ENCODE measurements at places on chromosomes 5 and 9. TPM values are rescaled to one million over a fixed set of nuclear protein-coding genes. Genes with fewer than 3 reads are reported as not detected.

GRCh38 chr5:72539726-72540125 lies 32.5 kb upstream of the ZNF366 start:
- no peak for DNase-seq

DNA sequence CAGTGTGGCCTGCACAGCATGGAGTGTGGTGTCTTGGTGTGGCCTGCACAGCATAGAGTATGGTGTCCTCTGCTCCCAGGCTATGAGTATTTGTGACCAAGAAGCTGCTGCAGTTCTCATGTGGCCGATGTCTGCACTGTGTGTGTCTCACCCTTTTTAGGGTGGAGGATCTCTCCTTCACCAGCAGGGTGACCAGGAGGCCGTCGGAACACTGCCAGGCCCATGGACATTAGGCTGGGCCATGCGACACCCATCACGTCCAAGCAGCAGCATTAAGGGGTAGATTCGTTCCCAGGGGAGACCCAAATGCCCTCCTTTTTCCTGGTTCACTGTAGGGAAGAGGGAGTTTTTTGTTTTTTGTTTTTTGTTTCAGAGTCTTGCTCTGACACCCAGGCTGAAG lies 115.3 kb upstream of the SPIN1 start:
- DNase-seq = no peak

GRCh38 chr5:10632110-10632761 lies 68.4 kb downstream of the ANKRD33B start:
- DNase-seq = peak; percentile 72

The SLC45A2 gene
- total RNA-seq = not detected

- DNase-seq = no peak
Observed at GRCh38 chr9:37271679-37272078, 150.8 kb upstream of the GRHPR start.

DNA sequence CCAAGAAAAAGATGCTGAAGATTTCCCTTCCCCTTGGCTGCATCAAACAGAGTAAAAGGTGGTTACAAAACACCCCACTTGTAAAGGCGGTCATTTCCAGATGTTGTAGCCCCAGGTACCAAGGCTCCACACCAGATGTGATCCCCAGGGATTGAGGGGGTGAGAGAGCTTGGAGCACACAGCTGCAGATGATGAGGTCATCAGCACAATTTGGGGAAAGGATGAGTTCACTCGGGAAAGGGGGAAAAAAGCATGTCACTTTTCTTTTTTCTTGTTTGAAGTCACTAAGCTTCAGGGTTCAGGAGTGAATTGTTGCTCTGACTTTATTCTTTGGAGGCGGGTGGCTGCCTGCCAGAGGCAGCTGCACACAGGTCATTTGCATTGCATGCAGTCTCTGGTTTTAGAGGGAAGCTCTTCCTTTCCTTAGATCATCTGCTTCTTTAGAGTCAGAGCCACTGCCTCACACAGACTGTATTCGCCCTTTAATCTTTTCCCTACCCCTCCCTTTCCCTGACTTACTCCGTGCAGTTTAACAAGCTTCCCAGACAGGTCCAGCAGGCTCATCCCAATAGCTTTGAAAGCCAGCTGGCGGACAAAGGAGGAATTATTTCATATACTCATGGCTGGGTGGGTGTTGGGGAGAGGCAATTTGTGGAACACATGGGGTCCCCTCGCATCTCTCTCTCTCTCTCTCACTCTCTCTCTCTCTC lies 409.3 kb upstream of the SLC24A2 start:
- no peak for DNase-seq

DNA sequence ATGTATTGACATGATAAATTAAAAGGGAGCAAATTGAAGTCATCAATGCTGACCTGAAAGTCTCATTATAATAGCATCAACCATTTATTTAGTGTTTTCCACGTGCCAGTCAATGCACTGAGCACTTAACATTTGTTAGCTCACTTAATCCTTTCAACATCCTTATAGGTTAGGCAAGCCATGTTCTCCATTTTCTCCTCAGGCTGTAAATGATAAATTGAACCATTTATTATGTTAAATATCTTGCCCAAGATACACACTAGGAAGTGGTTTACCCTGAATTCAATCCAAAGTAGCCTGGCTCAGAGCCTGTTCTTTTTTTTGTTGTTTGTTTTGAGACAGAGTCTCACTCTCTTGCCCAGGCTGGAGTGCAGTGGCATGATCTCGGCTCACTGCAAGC lies 25.0 kb upstream of the SNX2 start:
- no peak for DNase-seq

The FSTL4 gene
- total RNA-seq = not detected

- DNase-seq = no peak
Observed at GRCh38 chr5:74885170-74885569, 19.0 kb upstream of the FAM169A start.

DNA sequence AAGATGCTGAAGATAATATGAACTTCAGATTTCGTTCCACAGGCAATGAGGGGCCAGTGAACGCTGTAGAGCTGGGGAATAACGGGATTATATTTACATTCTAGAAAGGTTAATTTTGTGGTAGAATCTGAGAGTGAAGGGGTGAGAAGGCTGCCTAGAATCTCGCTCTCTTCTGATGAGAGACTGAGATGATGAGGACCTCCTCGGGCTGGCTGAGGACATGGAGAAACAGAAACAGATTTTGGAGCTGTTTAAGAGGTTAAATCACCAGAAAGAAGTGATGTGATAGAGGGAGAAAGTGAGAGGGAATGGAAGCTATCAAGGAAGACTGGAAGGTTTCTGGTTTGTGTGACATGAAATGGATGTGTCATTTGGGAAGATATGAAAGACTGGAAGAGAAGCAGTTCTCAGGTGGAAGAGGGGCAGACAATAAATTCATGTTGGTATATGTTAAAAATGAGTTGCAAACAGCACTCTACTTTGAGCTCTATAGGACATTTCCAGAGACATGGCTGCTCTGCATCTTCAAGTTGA lies 612.6 kb downstream of the ISL1 start:
- no peak for DNase-seq

DNA sequence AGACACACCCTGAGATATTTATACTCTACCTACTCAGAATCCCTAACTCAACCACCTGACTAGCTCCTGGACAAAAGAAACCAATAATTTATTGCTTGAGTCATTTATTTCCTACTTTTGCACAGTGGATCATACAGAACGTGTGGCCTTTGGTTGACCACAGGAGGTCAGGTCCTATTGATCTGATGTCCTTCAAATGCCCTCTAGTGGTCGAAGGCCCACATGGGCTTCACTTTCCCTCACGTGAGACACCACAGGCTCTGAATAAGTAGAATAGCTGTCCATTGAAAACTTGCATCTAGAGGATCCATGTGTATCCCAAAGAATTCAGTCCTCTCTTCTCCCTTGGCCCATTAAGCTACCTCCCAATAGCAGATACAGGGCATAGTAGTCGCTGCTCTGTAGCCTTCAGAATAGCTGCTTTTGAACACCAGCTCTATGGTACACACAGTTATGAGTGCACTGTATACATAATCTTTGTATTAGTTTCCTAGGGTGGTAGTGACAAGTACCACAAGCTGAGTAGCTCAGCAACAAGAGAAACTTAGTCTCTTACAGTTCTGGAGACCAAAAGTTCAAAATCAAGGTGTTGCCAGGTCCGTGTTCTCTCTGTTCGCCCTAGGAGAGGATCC lies 177.6 kb upstream of the SMARCA2 start:
- DNase-seq = no peak

GRCh38 chr9:137669261-137669672 lies 50.5 kb downstream of the EHMT1 start:
- no peak for DNase-seq
